ENCODE measurements at places on chromosomes 7 and 10. TPM values are rescaled to one million over a fixed set of nuclear protein-coding genes. Genes with fewer than 3 reads are reported as not detected.

KCNMA1 gene
- total RNA-seq: 0.82 TPM

TMEM26 gene
- 0.23 TPM for total RNA-seq

ANXA8L1 gene
- total RNA-seq: not detected

MUC3A gene
- not detected for total RNA-seq

POMZP3 gene
- total RNA-seq: 9.8 TPM

NRAP gene
- not detected for total RNA-seq

TLL2 gene
- 0.20 TPM for total RNA-seq

DENND2A gene
- total RNA-seq: not detected

TAS2R39 gene
- total RNA-seq: not detected

SAMD9L gene
- 10.5 TPM for total RNA-seq

GPR15LG gene
- total RNA-seq: not detected

SCIN gene
- 0.69 TPM for total RNA-seq

OR9A2 gene
- total RNA-seq: not detected

TRPV5 gene
- total RNA-seq: not detected

CPN1 gene
- total RNA-seq: not detected

CNPY1 gene
- not detected for total RNA-seq

CDH23 gene
- total RNA-seq: not detected

IDI2 gene
- not detected for total RNA-seq

APBB1IP gene
- total RNA-seq: not detected

FAM25G gene
- total RNA-seq: not detected

CALHM1 gene
- not detected for total RNA-seq

AKR1C3 gene
- total RNA-seq: 4.8 TPM

AVPI1 gene
- 3.0 TPM for total RNA-seq

PLEKHS1 gene
- total RNA-seq: not detected

PPP1R17 gene
- not detected for total RNA-seq

Measured in endothelial cell of umbilical vein (primary cell).